ENCODE measurements at places on chromosomes 1 and 21.

DNA sequence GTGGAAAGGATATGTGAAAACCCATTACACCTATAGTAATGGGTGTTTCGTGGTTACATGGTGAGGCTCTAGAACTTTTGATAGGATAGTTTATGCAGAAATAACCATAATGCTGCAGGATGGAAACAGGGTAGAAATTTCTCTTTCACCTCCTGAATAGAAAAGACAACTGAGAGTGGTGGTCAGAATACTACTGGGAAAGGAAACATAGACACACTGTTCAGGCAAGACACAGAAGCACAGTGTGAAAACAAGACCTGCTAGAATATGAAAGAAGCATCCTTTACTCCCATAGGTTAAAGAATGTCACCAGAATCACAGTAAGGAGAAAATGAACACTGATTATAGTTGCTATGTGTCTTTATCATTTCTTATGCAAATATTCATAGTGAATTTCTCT is 496.6 kb downstream of the DPYD start:
- no peak for DNase-seq

DNA sequence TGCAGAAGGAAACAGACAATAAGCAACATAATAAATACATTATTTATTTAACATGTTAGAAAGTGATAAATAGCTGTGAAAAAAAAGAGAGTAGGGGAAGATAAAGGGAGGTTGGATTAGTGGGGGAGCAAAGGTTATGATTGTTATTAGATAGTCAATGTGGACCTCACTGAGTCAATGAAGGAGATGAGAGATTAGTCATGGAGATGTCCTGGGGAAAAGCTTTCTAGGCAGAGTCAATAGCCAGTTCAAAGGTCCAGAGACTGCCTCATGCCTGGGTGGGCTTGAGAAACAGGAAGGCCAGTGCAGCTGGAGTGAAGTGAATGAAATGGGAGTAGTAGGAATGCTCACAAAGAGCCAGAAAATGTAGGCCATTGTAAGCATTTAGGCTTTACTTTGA is 187.1 kb upstream of the CACYBP start:
- no peak for DNase-seq

DNA sequence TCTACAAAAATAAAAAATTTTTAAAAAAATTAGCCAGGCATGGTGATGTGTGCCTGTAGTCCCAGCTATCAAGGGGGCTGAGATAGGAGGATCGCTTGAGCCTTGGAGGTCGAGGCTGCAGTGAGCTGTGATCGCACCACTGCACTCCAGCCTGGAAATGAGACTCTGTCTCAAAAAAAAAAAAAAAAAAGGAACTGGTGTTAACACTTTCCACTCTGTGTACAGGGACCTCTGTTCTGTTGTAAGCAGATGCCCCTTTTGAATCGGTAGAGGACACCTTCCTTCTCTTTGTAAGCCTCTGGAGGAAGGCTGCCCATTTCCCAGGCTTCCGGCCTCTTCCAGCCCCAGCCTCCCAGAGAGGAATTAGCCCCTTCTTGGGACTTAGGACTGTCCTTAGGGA is 7.3 kb upstream of the C1orf210 start:
- no peak for DNase-seq

DNA sequence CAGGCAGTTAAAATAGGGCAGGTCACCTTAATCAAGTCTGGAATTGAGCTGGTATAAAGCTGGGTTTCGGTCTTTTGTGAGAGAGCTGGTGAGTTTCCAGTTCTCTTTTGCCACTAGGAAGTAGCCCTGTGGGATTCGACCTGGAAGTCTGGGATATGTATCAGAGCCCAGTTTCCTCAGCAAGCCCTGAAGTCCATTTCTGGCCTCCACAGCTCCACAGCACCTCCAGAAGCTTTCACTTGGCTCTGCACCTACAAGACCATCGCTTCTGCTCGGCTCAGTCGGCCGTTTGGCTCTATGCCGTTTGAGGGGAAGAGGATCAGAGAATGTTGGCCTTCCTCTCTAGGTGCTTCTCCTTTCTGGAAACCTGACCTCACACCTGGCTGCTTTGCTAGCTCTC is 148.0 kb downstream of the GALNT2 start:
- no peak for DNase-seq

- no peak for DNase-seq
Observed at GRCh38 chr21:43598416-43599120, 60.7 kb downstream of the HSF2BP start.

GRCh38 chr1:226985239-226985838 is 45.2 kb downstream of the COQ8A start:
- DNase-seq, result no peak

GRCh38 chr1:167704715-167705114 is 17.1 kb upstream of the MPZL1 start:
- no peak for DNase-seq

Data from stimulated activated CD4-positive, alpha-beta T cell treated with anti-CD3 and anti-CD28 coated beads, Interleukin-1b, Interleukin-23, amount 100 ng/mL, for 1 hour (primary cell).